ENCODE measurements at places on chromosomes 2 and 18.

DNA sequence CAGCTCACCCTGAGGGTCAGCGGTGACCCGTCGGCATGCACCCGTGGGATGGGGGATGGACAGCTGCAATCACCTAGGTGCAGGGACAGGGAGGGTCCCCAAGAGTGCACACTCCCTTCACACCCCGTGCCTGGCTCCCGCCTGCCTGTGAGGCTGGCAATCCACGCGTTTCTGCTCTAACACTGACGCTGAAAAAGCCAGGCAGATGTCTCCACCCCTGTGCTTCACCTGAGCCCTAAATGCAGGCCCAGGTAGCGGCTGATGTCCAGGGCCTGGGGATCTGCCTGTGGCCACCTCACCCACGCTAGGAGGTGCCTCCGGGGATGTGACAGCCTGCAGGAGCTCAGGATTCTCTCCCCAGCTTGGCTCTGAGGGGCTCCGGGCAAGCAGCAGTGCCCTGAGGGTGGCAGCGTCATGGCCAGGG is 212.0 kb upstream of the SALL3 start:
- no peak for DNase-seq

GRCh38 chr2:9439536-9439935 is 16.1 kb downstream of the CPSF3 start:
- DNase-seq: no peak

- DNase-seq: no peak
Observed at GRCh38 chr18:22822841-22823508, 110.2 kb upstream of the RBBP8 start.

DNA sequence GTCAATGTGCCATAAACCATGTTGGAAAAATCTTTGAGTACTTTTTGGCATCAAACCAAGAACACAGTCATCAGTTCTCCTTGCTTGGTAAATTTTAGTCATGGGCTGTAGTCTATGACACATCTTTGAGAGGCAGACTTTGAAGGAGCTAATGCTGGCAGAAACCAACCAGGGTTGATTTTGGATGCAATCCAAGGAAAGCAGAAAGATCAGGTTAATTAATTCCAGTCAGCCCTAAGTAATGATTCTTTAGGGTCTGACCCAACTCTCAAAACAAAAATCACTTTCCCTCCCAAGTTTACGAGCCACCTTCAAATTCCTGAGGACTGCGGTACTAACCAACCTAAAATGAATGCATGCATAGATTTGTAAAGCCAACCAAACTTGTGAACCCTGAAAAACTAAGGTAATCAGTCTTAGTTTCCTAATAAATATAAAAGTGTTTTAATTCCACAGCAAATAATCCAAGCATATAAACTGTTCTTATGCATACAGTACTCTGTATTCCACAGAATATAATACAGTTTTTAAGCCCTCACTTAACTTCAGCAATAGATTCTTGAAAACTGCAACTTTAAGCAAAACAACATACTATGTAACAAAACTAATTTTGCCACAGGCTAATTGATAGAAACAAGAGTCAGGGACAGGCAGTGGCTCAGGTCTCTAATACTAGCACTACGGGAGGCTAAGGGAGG is 22.0 kb downstream of the AP1S3 start:
- DNase-seq: no peak

GRCh38 chr2:122652670-122653069 is 897.2 kb downstream of the TSN start:
- DNase-seq: no peak

DNA sequence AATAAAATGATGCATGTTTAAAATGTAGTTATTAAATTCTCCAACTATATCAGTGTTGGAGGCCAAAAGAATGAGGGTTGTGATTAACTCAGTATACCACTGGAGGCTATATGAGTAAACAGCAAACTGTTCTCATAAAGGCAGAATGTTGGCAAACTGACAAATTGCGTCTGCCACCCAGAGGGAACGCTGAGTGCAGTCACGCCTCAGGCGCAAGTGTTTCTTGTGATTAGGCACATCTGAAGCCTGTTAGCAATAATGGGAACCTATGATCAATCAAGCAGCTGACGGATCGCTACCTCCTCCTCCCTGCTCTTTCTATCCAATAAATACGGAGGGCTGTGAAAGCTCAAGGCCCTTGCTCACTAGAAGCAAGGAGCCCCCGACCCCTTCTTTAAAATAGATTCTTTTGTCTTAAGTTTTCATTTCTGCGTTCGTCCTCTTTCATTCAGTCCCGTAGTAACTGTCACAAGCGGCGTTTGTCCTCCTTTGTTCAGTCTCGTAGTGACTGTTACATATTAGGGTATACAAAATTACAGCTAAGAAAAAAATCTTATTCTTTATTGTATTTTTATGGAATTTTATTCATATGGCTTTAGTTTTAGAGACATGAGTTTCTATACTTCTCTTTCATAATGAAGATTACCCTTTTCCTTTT is 16.3 kb upstream of the RMND5A start:
- DNase-seq: peak; percentile 51

- DNase-seq: peak; percentile 80
Observed at GRCh38 chr2:88671786-88672427, 19.6 kb upstream of the RPIA start.

DNA sequence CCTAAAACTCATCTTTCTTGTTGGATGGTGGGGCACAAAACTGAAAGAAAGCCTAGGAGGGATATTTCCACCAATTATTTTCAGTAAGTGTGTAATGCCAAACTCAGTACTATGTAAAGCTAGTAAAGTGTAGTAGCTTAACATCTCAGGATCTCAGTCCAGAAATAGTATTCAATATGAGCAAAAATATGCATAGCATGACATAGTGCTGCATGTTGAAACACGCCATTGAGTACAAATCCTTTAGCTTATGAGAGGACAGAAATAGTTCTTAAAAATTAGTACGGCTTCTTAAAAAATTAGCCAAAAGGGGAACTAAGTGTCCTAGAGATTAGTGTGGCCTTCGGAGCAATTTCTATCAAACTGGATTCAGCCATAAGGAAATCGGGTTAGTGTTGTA is 21.7 kb upstream of the ATL2 start:
- DNase-seq: no peak

GRCh38 chr2:157245846-157246764 is 11.4 kb upstream of the GALNT5 start:
- peak; percentile 55 for DNase-seq

DNA sequence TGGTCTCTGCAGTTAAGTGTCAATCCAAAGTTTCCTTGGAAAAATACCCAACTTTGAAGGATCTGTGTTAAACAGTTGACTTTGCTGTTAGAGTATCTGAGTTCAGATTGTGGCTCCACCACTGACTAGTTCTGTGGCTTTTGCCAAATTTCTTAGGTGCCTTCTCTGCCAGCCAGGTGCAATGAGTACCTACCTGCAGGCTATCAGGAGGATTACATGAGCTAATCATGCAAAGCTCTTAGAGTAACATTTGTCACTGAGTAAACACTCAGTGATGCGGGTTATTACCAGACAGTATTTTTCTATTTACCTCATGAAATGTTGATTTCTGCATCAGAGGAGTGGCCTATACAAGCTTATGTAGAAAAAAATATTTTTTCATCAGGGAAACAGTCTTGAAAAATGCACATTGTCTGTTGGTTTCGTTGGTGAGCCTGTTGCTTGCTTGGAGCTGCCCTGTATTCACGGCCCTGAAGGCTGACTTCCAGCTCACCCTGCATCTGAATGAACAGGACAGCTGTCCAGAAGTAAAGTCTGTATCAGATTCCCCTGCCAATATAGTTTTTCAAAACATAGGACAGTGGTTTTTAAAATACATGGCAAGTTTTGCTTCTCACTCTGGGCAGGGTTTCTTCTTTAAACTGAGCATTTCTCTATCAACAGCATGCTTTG is 235.1 kb downstream of the CDCA7 start:
- DNase-seq: no peak

GRCh38 chr2:104870100-104870975 is 16.4 kb downstream of the POU3F3 start:
- no peak for DNase-seq

DNA sequence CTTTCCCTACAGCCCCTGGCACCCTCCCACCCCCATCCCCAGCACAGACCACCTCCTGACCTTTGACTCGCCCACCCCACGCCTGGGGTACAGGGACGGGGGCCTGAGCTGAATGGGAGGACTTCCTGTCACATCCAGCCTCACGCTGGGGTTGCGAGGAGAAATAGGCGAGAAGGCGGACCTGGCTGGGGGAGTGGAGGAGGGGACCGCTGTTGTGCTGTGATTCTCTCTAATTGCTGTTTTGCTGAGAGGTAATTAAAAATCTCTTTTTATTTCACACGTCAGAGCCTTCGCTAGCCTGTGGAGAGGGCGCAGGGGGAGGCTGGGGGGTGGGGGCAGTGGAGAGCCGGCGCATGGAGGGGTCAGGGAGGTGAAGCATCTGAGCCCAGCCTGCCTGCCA is 9.7 kb upstream of the ECEL1 start:
- no peak for DNase-seq

GRCh38 chr2:217800433-217801114 is 202.2 kb downstream of the TNS1 start:
- DNase-seq: no peak

DNA sequence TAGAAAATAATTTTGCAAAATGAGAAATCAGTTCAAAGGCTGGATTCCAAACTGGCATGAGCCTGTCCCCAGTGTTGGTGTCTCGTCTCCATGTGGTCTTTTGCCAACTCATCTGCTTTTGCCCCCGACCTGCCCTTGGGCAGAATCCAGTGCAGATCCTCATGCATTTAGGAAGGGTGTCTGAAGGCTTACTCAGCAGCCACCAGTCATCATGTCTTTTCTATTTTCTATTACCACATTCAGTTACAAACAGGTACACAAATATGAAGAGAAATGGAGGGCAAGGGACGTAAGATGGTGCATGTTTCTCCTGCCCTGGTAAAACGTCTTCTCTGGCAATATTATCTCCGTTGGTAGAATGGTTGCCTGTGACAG is 43.5 kb downstream of the E2F6 start:
- no peak for DNase-seq

GRCh38 chr2:127052771-127053691 is 53.9 kb downstream of the BIN1 start:
- DNase-seq: no peak

DNA sequence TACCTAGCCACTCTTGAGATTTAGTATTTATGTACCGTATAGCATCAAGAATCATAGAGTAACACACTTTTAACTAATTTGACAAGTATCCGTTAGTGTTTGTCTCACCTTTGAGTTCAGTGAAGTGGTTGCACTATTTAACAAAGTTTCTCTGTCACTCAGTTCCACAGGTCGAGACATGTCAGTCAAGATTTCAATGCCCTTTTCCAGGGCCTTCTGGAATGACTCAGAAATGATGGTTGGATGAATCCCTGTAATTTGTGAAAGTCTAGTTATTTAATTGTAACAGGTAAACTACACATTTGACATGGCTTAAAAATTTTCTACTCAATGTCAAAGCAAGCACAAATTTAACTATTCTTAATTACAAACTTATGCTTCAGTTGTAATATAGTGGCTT is 9.7 kb downstream of the CCT4 start:
- DNase-seq: no peak

GRCh38 chr2:100018341-100019193 is 123.8 kb downstream of the AFF3 start:
- DNase-seq: peak; percentile 67

- no peak for DNase-seq
Observed at GRCh38 chr2:168835969-168836368, 33.5 kb downstream of the NOSTRIN start.

- peak; percentile 80 for DNase-seq
Observed at GRCh38 chr18:75127143-75128021, 81.6 kb downstream of the PTGR3 start.

DNA sequence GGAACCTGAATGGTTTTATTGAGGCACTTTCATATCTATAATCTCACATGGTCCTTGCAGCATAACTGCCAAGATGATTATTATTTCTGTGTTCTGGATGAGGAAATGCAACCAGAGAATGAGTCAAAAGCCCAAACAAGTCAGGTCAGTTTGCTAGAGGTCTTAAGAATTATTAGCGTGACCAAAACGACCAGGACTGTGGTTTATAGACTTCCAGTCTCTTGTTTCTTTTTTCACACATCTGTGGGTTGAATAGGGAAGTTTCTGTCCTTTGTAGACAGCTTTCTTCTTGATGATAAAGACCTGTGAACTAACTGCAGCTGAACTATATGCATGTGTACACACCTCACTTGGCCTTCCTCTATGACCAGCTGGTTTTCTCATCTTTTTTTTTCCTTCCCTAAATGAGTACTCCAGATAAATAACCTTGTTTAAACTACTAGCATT is 13.9 kb downstream of the ADAM23 start:
- DNase-seq: no peak

DNA sequence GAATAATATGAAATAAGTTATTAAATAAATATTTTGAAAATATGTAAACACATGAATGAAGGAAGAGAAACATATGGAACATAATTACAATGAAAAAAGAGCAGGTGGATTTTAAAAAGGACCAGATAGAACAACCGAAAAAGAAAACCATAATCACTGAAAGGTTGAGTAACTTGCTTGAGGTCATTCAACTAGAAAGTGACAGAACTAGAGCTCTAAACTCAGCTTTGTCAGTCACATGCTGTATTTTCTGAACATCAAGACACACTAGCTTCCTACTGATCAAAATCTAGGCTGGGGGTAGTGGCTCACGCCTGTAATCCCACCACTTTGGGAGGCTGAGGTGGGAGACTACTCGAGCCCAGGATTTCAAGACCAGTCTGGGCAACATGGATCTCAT is 30.0 kb upstream of the ITGAV start:
- DNase-seq: no peak

DNA sequence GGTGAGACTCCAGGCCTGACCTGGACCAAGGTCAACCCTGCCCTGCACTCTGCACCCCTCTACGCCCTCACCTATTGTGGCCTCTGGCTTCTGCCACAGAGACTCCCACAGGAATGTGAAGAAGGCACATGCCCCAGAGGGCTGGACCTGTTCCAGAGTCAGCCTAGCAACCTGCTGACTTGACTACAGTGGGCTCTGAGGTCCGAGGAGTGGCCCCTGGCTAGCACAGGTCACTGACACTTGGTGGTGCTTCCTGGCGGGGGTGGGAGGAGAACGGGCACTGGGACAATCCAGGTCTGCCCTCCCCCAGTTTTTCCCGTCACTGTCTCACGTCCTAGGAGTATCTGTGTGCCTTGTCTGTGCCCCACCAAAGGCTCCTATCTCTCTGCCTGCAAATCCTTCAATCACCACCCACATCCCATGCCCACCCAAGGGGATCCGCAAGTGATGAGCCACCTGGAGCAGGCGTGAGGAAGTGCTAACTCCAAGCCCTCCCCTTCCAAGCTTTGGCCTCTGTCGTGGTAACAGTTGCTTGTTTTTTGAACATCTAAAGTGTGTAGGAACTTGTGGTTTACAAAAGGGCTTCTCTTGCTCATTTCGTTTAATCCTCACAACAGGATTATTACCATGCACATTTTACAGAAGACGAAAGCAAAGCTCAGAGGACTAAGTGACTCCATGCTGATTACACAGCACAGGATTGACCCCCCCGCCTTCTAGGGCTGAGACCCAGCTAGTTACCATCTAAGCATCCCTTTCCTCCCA is 86.2 kb downstream of the MCFD2 start:
- no peak for DNase-seq

- DNase-seq: no peak
Observed at GRCh38 chr2:71181316-71181715, 45.6 kb downstream of the PAIP2B start.

Data from SW480 (cell line).